Stimulated activated CD4-positive, alpha-beta T cell treated with anti-CD3 and anti-CD28 coated beads, Interleukin-4, amount 100 ng/mL, for 24 hours (primary cell): ENCODE measurements at places on chromosomes 3 and 15.

DNA sequence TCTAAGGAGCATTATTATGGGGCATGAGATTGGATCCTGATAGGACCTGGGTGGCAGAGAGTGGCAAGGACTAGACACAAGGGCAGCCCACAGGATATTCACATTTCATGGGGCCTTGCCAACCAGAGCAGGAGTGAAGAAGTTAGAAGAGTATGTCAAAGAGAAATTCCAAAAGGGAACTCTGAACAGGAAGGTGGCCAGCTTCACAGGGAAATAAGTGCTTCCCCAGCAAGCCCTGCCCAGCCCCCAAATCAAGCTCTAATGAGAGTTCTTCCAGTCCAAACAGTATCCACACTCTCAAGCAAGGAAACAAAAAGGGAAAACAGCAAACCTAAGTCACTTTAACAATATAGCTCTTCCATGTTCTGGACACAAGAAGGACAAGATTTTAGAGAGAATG, 130.2 kb upstream of the COL8A1 start:
- no peak for DNase-seq

GRCh38 chr15:68552344-68552743, 26.4 kb upstream of the CORO2B start:
- DNase-seq: no peak

GRCh38 chr3:66314455-66314854, 93.7 kb downstream of the SLC25A26 start:
- DNase-seq: no peak

- DNase-seq: no peak
Observed at GRCh38 chr15:95262866-95263564, 1031.7 kb downstream of the MCTP2 start.

- DNase-seq: peak; percentile 1
Observed at GRCh38 chr3:13709706-13710105, 160.8 kb downstream of the FBLN2 start.

DNA sequence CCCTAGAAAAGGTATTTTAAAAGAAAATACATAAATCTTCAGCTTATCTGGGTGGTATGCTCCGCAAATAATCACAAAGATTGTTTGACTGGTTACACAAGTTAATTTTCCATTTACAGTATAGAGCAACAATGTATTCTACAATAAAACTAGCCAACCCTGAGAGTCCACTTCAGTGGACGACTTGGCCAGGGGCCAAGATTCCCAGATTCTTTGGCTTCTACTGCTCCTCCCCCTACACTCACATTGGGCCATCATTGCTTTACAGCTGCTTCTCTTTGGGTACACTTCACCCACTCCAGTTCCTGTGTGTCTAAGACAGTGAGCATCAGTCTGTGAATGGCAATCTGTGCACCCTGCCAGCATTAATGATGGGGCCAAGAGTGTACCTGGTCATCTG, 17.2 kb upstream of the PRICKLE2 start:
- DNase-seq: no peak

GRCh38 chr3:189071446-189071845, 100.3 kb upstream of the TPRG1 start:
- peak; percentile 9 for DNase-seq

GRCh38 chr3:140871022-140871421, 70.6 kb upstream of the SLC25A36 start:
- no peak for DNase-seq

- no peak for DNase-seq
Observed at GRCh38 chr3:100873611-100874010, 119.6 kb downstream of the ABI3BP start.

GRCh38 chr3:128970740-128971047, 23.2 kb downstream of the CFAP92 start:
- DNase-seq: no peak

DNA sequence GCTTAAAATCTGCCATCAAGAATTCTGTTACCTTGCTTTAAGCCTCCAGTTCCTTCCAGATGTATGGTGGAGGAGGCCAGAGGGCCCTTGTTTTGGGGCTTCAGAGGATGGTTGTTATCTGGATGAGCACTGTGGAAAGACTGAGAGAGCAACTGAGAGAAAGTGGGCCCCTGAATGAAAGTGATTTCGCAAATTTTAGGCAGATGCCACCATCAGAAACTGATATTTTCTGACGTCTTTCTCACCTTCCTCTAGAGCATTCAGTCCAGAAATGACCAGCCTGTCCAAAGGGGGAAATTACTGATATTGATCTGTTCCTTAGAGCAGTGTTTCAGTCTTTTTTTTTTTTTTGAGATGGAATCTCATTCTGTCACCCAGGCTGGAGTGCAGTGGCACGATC, 13.4 kb downstream of the B3GNT5 start:
- DNase-seq: peak; percentile 30

DNA sequence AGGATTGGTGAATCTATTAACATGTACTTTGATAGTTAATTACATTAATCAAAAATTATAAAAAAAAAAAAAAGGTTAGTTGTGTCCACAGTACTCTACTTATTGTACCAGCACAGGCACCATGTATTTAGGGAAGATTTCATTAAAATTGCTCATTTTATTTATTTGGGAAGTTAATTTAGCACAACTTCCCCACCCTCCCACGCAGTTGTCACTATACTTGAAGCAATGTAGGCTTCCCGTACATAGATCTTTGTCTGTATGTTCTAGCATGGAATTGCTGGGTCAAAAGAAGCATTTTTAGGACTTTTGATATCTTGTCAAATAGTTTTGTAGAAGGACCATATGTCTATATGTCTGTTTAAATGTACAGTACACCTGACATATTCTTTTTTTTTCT, 4.4 kb downstream of the GPR27 start:
- DNase-seq: no peak
